Right renal cortex interstitium (tissue), 3 donors: ENCODE measurements at places on chromosomes 2 and 18.

GRCh38 chr2:31785876-31786275 is 205.1 kb upstream of the SRD5A2 start:
- no peak for DNase-seq

DNA sequence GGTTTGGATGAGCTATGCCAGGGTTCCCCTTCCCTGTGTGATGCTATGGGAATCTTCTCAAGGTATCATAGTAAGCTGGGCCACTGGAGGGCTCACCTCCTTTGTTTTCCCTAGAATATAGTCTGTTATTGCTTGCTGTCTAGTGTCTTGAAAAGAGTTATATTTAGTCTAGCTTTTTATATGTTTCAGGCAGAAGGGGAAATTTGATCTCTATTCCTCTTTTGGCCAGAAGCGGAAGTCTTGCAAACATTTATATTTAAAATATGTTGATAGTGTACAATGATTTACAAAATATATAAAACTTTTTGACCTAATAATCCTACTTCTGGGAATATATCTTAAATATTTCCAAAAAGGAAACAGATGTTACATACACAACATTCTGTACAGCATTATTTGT is 260.7 kb downstream of the FHOD3 start:
- DNase-seq, result no peak

- DNase-seq, result no peak
These were observed 20.1 kb upstream of the SERPINE2 start for GRCh38 chr2:224059178-224059577.

DNA sequence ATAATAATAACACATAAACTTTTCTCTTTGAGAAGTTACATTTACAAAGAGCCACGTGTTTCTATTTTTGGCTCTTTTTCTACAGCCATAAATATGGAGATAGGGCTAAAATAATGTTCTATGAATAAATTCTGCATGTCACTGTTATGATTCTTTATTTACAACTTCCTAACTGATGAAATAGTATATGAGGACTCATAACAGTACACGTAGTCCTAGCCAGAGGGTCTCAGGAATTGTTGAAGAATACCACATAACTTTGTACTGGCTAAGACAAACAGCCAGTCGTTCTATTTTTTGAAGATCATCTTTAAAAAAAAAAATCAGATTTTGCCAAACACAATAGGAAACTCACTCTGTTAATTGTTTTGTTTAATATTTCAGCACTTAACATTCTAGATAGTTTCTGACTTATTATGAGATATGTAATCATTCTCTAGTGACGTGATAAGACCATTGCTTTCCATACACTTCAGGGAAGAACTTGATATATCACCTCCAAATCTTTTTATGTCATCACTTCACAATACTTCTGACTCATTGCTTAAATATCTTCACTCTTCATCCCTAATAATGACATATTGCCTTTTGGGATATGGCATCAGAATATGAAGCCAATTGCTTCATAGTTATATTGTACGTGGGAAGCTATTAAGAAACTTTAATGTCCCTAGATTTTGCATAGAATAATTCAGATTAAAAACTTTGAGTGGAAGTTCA is 256.1 kb downstream of the XIRP2 start:
- DNase-seq, result no peak

DNA sequence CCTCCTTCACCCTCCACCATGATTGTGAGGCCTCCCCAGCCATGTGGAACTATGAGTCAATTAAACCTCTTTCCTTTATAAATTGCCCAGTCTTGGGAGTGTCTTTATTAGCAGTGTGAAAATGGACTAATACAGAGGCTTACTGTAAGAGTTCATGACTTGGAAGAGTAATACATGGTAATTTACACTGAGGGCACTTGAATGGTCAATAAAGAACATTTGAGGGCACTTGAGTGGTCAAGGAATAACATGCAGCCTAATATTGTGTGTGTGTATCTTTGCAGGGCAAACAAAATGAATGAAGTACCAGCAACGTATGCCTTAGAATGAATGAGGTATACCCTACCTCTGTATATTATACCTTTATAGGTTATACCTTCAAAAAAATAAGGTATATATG is 190.4 kb upstream of the SOX11 start:
- no peak for DNase-seq

GRCh38 chr2:42086500-42086953 is 38.7 kb downstream of the PKDCC start:
- DNase-seq, result no peak

- no peak for DNase-seq
These were observed 17.2 kb upstream of the TMEM200C start for GRCh38 chr18:5912566-5912965.

DNA sequence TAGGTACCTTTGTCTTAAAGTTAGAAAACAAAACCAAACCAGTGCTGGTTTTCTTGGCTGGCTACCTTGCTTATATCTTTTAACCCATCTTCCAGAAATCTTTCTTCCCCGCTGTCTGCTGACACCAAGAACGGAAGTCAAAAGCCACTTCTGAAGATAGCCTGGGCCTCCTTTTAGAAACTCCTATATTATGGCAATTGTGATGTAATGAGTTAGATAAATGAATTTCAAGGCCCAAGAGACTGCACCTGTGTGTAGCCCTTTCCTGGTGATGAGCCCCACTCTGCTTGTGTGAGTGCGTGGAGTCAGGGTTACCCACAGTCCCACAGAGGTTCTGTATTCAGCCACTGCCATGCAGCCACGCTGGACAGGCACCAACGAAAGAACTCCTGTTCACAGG is 60.7 kb downstream of the ARMC9 start:
- DNase-seq, result no peak

GRCh38 chr2:200738590-200738989 is 73.1 kb upstream of the BZW1 start:
- DNase-seq, result no peak

- no peak for DNase-seq
These were observed 501 bp downstream of the RETREG2 start for GRCh38 chr2:219178377-219179175.

GRCh38 chr2:30265052-30266015 is 34.0 kb downstream of the LBH start:
- no peak for DNase-seq

DNA sequence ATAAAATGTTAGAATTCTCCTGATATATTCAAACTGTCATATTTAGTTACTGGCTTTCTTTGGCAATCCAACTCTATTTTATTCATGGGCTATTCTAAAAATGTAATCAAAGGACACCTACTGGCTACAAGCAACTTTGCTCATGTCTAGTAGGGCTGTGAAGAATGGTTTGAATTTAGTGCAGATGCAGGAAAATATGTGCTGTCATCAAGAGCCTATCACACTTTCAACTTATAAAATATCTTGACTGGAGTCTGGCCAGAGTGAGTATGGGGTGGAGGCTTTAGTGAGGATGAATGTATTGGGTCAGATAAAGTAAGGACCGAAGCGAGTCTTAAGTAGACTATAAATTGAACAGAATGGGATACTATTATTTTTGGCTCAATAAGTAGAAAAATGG is 343.4 kb upstream of the SPRED2 start:
- no peak for DNase-seq

DNA sequence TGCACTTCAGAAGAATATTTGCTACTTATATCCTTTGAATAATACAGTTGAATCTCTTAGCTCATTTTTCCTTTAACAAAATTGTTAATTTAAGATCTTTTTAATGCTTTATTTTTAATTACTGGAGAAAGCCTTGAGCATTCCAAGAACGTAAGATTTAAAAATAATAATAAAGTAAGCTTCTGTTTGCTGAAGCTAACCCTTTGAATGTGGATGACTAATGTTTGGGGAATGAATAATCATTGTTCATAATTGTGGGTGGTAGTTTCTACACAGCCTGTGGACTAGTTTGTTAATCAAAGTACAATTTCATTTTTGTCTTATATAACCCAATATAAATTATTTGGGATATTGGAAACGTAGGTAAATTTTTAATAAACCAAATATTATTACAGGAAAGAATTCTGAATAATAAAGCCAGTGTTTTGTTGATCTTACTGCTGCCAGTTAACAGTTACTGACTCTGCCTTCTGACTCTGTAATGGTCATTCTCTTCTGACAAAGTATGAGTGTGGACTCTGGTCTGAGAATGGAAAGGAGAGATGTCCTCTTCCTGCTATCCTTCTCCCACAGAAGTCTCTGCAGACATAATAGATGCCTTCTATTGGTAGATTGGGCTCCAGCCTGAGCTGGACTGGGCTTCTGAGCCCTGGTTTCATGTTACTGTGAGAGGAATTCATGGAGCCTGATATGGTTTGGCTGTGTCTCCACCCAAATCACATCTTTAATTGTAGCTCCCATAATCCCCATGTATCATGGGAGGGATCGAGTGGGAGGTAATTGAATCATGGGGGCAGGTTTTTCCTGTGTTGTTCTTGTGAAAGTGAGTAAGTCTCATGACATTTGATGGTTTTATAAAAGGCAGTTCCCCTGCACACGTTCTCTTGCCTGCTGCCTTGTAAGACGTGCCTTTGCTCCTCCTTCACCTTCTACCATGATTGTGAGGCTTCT is 292.7 kb upstream of the SLC39A10 start:
- no peak for DNase-seq

- DNase-seq, result no peak
These were observed 68.1 kb downstream of the DNAJC10 start for GRCh38 chr2:182784058-182784706.

DNA sequence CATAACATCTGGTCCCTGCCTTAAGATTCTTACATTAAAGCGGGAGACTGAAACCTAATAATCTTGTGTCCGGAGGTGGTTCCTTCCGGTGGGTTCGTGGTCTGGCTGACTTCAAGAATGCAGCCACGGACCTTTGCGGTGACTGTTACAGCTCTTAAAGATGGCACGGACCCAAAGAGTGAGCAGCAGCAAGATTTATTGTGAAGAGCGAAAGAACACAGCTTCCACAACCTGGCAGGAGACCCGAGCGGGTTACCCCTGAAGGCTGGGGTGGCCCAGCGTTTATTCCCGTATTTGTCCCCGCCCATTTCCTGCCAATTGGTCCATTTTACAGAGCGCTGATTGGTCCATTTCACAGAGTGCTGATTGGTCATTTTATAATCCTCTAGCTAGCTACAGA is 122.3 kb upstream of the SIX2 start:
- DNase-seq, result no peak

- no peak for DNase-seq
These were observed 158.1 kb downstream of the METTL4 start for GRCh38 chr18:2412996-2413751.

- no peak for DNase-seq
These were observed 45.5 kb downstream of the AOX1 start for GRCh38 chr2:200631287-200631686.

DNA sequence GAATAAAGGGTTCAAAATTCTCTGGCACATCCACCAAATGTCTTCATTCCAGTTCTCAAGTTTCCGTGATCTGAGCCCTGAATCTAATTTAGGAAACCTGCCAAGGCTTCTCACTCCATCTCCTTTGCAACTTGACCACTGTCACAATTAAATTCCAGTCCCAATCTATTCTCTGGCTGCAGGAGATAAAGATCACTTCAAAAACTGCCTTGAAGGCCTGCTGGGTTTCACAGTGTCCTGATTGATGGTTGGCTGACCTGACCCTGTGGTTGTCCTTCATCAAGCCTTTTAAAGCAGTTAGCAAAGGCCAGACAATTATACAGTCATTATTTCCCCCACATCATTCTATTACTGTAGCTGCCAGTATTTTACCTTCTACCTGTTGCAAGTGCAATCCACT is 60.3 kb upstream of the DNAJC10 start:
- DNase-seq, result no peak

DNA sequence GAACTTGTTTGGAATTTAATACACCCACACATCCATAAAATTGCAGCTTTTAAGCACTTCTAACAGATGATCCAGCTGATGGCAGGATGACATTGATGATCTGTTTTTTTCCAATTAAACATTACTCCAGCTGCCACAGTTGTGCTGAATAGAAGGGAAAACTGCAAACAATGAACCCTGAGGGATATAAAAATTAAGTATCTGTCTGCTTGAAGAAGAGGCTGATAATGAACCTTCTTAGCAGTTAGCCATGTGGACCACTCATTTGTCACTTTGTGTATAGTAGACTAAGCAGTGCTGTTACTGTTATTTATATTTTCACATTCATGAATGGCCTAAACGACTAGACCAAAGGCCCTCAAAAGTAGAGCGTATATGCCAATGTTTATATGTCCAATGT is 1201.0 kb upstream of the LRRTM1 start:
- DNase-seq, result no peak
